ENCODE measurements at places on chromosomes 16 and 17.
A peak's percentile ranks its signal among the peaks of the same experiment; 100 is the strongest.

- DNase-seq, result no peak
These were observed 677 bp downstream of the DEF8 start for GRCh38 chr16:89949121-89949742.

DNA sequence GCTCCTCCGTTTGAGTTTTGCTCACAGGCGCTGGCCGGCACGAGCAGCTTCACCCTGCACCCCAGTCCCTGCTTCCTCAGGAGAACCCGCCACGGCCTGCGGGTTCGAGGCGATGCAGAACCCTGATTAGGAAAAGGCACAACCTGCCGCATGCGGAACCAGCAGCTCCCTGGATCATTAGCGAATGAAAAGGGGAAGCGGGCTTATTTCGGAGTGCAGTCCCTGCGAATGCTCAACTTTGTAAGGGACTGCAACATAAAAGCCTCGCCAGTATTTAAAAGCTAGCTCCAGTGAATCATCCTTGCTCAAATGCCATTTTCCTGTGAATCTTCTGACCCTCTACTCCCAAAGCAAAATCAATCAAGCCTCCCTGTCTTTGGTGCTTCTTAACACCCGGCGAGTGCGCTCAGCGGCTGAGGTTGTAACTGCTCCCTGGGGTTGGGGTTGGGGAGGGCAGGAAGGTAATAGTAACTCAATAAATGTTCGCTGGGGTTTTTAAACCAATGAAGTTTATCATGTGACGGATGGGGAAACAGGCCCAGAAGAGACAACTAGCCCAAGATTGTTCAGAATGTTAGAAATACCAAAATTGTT is 678 bp upstream of the AKAP10 start:
- no peak for DNase-seq

GRCh38 chr16:27245276-27246172 is 23.0 kb downstream of the NSMCE1 start:
- no peak for DNase-seq

GRCh38 chr17:8739097-8739496 is 5.5 kb downstream of the CCDC42 start:
- no peak for DNase-seq

DNA sequence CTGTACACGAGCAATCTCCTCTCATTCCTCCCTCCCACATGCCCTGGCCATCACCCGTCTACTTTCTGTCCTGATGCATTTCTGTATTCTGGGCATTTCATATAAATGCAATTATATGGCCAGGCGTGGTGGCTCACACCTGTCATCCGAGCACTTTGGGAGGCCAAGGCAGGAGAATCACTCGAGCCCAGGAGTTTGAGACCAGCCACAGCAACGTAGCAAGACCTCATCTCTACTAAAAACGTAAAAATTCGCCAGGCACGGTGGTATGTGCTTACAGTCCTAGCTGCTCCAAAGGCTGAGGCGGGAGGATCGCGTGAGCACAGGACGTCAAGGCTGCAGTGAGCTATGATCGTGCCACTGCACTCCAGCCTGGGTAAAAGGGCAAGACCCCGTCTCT is 4.8 kb downstream of the MEAK7 start:
- DNase-seq, result no peak

DNA sequence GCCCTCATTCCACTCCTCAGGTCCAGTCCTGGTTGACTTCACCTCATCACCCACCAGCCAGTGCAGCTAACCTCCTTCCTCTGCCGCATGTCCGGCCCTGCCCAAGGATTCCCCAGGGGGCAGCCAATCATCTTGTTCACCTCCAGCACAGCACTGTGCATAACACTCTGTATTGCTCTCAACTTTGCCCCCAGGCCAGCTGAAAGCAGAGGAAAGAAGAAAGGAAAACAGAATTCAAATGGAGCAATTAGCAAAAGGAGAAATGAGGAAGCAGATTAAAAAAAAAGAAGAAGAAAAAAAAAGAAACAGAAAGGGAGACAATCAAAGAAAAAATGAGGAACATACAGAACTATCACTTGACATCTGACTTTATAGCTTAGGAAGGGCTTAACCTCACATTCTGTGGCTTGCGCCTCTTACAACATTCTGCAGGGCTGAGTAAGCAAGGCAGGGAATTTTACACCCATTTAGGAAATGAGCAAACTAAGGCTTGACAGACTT is 26.1 kb downstream of the GAS7 start:
- no peak for DNase-seq

GRCh38 chr16:84508502-84508901 is 4.0 kb upstream of the MEAK7 start:
- DNase-seq, result no peak

- no peak for DNase-seq
These were observed 25.4 kb upstream of the GUCY2D start for GRCh38 chr17:7977039-7977438.

GRCh38 chr17:19239544-19239943 is 2.4 kb downstream of the EPN2 start:
- no peak for DNase-seq

DNA sequence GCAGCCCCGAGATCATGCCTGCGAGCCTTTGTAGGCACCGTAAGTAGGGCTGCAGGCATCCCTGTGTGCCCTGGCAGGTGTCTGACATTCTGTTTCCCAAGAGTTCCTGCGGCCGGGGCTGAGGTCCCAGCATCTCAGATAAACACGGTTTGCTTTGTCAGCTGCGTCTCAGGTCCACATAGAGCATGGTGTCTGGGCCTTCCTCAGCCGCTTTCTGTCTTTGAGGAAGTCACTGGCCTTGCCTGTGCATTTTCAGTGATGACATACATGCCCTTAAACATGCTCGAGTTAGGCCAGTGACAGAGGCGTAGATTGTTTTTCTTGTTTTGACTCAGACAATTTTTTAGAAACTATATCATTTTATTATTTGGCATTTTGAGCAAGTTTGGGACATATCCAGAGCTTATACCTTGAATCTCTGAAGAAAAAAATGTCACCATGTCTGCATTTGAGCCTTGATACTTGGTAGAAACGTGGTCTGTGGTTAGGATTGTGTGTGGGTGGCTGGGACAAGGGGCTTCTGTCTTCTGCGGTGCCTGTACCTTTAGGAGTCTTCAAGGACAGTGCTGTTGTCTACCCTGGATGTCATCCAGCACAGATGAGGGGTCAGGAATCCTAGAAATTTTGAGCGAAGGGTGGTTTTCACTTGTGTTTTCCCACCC is 105.8 kb downstream of the SNX29 start:
- no peak for DNase-seq

DNA sequence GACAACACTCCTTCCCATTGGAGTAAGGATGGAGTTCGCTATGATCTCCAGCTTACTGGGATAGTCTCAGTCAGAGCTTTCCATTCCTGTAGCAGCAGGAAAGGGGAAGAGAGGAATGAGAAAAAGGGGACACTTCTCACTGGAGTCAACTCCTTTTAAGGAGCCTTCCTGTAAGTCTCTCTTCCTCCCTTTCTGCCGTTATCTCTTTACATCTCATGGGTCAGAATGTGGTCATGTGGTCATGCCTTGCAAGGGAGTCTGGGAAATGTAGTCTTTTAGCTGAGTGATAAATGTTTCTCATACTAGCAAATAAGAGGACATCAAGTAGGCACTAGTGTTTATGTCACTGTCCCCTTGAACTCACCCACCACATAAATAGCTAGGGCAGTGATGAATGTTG is 227.3 kb downstream of the HAPSTR1 start:
- DNase-seq, result no peak

- no peak for DNase-seq
These were observed 98.7 kb downstream of the NPIPB11 start for GRCh38 chr16:29307598-29308507.

DNA sequence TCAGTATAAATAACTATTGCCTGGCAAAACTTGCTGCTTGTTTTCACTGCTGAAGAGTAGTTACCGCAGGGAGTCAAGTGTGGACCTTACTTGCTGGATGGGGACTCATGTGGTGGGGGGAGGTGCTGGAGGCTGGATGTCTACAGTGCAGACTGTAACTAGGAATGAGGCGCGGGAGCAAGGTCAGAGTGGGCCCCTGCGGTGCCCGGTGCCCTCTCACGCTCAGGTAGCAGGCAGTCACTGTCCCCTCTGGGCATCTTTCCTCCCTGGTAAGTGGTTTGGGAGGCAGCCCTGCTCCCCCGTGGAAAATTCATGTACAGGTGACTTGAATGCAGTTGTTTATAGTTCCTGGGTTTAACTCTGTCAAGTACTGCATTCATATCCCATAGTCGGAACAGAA is 4.6 kb downstream of the EMC8 start:
- no peak for DNase-seq

GRCh38 chr17:45906237-45906636 is 11.9 kb downstream of the MAPT start:
- DNase-seq, result no peak

- DNase-seq, result no peak
These were observed 9.5 kb downstream of the CD300LB start for GRCh38 chr17:74521701-74522201.

- DNase-seq, result peak; percentile 40
These were observed 567 bp downstream of the GNA13 start for GRCh38 chr17:65055708-65056638.

- DNase-seq, result no peak
These were observed 13.0 kb upstream of the SALL1 start for GRCh38 chr16:51163894-51164566.

- DNase-seq, result no peak
These were observed 367.4 kb upstream of the TNRC6C start for GRCh38 chr17:77590951-77591735.

DNA sequence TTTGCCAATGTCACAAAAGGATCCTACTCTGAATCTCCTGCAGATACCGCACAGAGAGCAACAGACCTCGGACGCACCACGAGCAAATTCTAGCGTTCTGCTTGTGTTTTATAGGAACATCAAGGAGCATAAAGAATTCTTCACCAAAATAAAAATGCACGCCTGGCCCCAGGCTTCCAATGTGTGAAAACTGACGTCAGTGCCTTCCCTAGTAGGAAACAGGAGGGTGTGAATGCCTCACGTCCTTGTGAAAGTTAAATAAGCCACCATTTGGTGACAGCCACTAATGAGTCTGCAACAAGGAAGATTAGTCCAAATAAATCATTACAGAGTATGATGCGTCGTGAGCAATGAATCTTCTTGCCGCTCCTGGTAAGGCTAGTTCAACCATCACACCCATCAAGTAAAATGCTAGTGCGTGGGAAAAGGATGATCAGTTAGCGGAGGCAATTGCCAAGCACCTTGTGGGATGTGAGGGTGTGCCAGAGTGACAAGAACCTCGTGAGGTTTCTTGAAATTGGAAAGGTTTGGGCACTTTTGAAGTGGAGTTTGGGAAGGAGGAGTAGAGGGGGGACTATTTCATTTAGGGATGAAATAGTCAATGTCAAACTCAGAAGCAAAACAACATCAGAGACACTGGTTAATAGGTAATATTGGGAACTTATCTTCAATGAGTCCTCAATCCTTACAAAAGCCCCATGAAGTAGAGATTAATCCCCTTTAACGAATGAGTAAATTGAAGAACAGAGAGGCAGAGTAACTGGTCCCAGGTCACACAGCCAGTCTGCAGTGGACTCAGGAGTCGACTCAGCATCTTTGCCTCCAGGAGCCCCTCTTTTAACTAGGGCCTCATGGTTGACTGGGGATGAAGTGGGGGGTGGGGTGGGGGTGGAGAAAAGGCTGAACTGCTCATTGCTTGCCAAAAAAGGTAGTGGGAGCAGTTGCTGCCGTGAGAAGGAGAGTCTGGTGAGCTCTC is 238.8 kb downstream of the SLC39A11 start:
- no peak for DNase-seq

DNA sequence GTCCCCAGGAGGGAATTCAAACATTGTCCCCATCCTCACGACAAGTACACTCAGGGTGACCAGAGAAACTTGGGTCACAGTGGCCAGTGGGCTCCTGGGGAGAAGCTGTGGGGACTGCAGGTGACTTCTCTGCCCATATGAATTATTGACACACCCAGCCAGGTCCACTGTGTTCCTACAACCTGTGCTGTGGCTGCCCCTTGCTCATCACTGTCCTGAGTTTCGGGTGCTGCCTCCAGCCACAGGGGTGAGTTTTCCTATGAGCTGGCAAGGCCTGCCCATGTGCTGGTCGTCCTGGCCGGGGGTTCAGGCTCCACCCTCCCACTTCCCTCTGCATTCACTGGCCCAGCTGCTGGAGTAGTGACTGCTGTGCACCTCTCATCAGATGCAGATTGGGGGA is 59.0 kb upstream of the RBFOX3 start:
- DNase-seq, result no peak

- DNase-seq, result no peak
These were observed 1.3 kb downstream of the ZNF750 start for GRCh38 chr17:82838386-82839063.

- DNase-seq, result no peak
These were observed 21.0 kb upstream of the G6PC1 start for GRCh38 chr17:42879596-42879985.

GRCh38 chr17:38908676-38909181 is 16.7 kb upstream of the LASP1NB start:
- no peak for DNase-seq

DNA sequence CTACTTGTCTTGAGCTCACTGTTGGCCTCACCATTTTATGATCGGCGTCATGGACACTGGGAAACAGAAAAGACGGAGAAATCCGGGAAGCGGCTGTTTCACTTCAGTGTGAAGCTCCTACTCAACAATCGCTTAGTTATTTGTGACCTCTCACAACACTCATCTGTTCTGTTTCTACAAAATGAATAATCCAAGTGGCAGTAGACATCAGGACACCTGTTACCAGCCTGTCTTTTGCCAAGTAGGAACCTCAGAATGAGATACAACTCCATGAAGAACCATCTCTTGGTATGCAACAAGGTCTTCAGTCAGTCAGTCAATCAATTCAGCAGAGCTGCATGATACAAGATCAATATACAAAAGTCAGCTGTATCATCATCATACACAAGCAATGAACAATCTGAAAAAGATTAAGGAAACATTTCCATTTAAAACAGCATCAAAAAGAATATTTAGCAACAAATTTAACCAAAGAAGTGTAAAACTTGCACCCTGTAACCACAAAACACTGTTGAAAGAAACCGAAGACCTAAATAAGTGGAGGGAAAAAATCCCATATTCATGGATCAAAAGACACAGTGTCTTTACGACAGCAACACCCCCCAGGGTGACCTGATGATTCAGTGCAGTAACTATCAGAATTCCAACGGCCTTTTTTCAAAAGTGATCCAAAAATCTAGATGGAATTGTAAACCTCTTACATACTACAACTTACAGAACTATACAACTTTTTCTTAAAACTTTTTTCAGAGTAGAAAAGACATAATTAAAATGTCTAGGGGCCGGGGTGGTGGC is 63.4 kb downstream of the ANKRD11 start:
- no peak for DNase-seq

DNA sequence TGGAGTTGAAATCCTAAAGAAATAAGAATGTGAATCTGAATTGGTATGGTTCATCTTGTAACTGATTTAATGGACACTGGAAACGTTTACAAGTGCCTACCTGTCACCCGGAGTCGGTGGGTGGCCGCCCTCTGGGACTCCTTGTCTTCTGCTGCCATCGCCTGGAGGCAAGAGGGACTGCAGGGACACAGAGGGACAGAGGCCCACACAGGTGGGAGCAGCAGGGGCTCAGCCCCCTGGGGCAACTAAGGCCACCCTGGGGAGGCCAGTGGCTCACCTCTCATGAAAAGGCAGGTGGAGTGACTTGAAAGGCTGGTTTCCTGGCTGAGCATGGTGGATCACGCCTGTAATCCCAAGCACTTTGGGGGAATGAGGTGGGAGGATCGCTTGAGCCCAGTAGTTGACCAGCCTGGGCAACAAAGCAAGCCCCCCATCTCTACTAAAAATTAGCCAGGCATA is 23.2 kb downstream of the TMEM92 start:
- DNase-seq, result peak; percentile 80

Measured in progenitor cell of endocrine pancreas (in vitro differentiated cells).